Cerebellum (tissue), 4 donors: ENCODE measurements at places on chromosomes 1 and 21.

- DNase-seq, result no peak
Measured at GRCh38 chr1:27322569-27323240, 742 bp downstream of the TMEM222 start.

GRCh38 chr1:212699625-212700222 lies at the start of gene BATF3:
BATF3 (minus strand) TSS chr1:212699840; CDS start chr1:212699762, 78 bp downstream.
- no peak for DNase-seq

DNA sequence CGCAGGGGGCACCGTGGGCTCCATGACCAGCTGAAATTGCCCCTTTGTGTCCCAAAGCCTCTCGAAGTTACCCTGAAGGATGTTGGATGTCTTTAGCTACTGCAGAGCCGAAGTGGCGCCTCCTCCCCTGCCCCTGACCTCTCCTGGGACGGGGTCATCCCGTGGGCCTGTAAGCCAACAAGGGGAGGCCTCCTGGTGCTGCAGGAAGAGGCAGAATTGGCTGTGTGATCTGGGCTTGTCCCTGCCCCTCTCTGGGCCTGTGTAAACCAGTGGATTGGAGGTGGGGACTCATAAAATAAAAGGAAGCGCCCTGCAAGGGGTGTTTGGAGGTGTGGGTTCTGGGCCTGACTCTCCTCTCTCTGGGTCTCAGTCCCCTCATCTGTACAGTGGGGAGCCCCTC lies 2.1 kb upstream of the TAS1R2 start:
- no peak for DNase-seq

DNA sequence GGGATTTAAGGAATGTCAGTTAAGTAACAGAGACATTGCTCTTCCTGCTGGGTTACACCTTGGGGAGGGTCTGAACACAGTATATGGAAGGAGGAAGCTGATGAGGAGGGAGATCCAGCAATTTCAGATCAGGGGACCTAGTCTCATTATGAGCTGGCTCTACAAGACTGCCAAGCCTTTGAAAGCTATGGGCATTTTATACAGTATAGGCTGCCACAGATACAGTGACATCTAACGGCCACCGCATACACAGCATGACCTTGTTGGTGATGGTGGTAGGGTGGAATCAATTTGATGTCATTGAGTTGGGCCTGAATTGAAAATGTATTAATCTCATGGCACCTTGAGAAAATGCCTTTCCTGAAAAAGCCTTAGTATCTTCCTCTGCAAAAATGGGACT lies 22.6 kb upstream of the ZP4 start:
- DNase-seq, result no peak

- DNase-seq, result no peak
Measured at GRCh38 chr1:212119397-212119837, 83.9 kb downstream of the DTL start.

GRCh38 chr1:178724376-178724727 lies 692 bp upstream of the RALGPS2 start:
- no peak for DNase-seq

GRCh38 chr1:200628223-200628881 lies 7.8 kb upstream of the KIF14 start:
- no peak for DNase-seq

GRCh38 chr1:12542138-12542465 lies 75.9 kb downstream of the DHRS3 start:
- DNase-seq, result no peak

DNA sequence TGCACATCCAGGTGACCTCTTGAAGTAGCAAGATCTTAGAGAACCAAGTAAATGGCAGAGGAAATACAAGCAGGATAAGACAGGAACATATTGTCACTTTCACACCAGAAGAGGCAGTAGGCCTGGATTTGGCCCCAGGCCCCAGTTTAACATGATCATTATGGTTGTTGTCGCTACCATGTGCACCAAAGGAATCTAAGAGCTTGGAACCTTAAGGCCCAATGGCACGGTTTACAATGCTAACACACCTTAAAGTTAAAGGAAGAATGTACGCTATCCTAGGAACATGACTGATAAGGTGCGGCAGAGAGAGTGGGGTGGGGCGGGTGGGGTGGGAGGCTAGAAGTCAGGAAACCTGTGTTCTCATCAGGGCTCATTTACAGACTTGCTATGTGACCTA lies 147.5 kb downstream of the ROR1 start:
- no peak for DNase-seq

DNA sequence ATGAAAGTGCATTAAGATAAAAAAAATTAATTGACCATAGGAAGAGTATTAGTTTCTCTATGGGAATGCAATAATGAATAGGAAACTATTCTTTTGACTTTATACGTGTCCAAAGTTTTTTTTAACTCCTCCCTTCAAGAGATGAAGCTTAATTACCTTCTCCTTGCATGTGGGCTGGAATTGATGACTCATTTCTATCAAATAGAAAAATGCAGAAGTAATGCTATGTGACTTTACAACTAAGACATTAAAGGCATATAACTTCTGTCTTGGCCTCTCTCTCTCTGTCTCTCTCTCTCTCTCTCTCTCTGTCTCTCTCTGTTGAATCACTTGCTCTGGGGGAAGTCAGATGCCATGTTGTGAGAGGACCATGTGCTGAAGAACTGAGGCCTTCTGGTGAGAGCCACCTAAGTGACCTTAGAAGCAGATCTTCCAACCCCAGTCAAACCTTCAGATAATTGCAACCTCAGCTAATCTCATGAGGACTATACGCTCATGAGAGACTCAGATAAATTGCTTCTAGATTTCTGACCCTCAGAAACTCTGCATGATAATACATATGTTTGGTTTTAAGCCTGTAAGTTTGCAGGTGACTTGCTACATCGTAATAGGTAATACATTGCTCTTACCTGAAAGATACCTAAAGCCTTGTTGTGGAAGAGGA lies 414.2 kb downstream of the KCNT2 start:
- no peak for DNase-seq

DNA sequence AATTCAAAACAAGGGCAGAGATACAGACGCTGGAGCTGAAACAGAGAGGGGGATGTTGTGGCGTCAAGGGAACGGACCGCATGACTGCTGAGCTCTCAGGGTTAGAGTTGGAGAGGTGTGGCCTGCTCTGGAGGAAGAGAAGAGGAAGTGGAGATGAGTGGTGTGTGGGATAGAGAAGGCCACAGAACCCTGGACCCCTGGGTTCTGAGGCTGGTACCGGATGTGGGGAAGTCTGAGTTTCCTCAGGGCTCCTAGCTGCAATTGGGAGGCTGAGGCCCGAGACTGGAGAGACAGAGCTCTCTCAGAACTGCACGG lies 1.8 kb downstream of the BCAN start:
- no peak for DNase-seq

GRCh38 chr1:231558708-231559185 lies 30.3 kb downstream of the TSNAX start:
- DNase-seq, result no peak

DNA sequence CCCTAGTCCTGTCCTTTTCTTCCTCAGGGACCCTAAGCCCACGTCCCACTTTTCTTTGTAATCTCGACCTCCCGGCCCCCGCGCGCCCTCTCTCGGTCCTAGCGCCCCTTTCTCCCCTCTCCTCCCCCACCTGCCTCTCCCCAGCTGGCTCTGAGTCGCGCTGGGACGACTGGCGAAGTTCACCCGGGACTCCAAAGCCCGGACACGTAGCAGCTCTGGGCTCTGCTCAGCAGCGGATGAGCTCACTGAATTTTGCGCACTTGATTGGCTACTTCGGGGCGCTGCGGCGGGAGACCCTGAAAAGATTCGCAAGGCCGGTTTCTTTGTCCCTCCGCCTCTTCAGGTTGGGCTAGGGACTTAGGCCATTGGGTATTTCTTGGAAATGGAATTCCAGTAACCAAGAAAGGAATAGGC lies 16.3 kb upstream of the ACKR1 start:
- peak; percentile 67 for DNase-seq

DNA sequence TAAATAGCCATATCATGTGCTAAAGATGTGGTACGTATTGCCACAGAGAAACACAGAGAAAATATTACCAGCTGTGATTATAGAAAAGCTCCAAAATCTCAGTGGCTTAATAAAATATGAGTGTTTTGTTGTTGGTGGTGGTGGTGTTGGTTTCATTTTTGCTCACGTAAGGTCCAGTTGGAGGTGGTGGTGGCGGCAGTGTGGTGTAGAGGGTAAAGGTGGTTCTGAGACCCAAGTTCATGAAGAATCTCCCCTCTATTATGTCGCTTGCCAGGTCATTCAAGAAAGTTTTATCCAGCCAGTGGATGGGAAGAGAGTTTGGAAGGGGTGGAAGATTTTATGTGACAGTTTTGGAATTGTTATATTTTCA lies 217.6 kb upstream of the SAMSN1 start:
- DNase-seq, result no peak

GRCh38 chr1:117106478-117106877 lies 15.1 kb downstream of the TRIM45 start:
- DNase-seq, result no peak

GRCh38 chr1:165075725-165076370 lies 280.7 kb downstream of the LMX1A start:
- DNase-seq, result no peak

GRCh38 chr1:150987924-150988323 lies 5.8 kb downstream of the ANXA9 start:
- no peak for DNase-seq

DNA sequence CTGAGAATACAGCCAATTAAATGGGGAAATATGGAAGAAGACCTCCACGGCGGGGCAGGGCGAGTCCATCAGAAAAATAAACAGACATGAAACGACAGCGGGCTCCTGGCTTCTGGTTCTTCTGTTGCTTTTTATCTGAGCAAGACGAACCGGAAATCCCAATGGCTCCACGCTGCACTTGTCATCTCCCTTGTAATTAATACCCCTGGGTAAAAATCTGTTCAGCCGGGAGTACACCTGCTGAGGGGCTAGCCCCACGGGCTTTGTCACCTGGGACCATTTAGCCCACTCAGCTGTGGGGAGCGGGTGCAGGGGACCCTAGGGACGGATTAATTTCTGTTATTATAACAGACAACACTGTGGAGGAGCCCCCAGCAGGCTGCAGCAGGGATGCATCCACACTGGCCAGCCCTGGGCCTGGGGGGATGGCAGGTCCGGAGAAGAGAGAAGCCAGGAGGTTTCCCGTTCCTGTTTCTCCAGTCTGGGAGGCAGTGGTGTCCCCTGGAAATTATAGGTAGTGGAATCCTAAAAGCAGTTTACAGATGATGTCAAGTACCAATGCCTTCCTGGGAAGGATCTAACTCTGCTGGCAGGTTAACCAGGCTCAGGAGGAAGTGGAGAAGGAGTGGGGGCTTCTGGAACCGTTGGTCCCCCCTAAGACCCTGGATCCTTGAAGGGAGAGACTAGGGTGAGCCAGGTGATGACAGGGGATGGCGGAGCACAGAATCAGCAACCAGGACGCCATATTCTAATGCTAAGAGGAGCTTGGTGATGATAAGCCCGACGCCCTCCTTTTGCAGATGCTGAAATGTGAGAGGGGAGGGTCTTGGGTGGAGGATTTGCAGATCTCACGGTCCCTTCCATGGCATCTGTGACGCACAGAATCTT lies 566.1 kb downstream of the PTPRU start:
- DNase-seq, result no peak

DNA sequence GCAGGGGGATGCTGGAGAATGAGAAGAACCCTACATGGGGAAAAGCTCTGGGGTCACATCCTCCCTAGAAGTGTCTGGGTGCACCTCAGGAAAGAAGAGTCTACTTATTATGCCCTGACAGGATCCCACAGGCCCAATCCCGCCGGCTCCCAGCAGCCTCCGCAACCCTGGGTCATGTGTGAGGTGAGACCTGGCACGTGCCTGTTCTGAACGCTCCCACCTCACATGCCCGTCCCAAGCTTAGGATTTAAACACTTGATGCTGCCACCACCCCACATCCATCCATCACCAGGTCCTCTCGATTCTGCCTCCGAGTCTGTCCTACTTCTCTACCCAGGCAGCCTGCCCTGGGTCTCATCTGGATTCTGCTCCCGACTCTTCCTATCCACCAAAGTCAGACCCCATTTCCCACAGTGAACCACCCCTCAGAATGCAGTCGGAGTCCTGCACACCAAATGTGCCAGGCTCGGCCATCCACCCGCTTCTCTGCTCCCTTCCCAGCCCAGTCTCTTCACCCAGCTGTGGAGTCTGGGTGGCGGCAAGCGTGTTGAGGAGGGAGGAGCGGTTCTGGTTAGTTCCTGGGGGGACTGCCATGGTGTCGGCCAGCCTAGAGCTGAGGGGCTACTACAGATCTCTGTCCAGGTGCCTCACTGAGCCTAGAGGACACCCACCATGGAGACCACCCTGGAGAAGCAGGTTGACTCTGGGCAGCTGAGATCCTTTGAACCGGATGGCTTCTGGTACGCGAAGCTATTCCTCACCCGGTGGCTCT lies 23.9 kb downstream of the SLC2A1 start:
- no peak for DNase-seq

DNA sequence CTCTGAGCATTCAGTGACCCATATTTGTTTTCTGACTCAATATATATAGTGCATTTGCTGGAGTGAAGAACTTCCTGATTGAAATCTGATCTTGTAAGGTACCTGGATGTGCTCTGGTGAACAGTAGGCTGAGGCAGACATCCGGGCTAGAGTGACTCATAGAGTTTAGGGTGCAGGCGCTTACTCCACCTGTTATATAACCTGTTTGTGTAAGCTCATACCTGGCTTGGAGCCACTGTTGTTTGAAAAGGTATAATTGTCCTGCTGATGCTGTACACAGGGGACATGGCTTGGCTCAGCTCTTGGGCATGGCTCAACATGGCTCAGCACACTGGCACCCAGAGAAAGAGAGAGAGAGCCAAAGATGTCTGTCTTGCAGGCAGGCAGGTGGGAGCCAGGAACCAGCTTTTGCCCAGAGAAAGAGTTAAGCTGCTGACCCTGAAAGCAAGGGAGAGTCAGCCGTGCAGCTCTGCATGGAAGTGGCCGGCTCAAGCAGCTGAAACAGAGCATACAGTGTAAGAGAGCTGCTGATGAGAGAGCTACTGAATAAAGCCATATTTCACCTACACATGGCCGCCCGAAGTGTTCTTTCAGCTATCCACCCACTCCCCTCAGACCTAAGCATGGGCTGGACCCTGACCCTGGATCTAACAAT lies 43.2 kb downstream of the GJA5 start:
- DNase-seq, result no peak

GRCh38 chr1:112702067-112702395 lies 4.9 kb downstream of the RHOC start:
- no peak for DNase-seq

DNA sequence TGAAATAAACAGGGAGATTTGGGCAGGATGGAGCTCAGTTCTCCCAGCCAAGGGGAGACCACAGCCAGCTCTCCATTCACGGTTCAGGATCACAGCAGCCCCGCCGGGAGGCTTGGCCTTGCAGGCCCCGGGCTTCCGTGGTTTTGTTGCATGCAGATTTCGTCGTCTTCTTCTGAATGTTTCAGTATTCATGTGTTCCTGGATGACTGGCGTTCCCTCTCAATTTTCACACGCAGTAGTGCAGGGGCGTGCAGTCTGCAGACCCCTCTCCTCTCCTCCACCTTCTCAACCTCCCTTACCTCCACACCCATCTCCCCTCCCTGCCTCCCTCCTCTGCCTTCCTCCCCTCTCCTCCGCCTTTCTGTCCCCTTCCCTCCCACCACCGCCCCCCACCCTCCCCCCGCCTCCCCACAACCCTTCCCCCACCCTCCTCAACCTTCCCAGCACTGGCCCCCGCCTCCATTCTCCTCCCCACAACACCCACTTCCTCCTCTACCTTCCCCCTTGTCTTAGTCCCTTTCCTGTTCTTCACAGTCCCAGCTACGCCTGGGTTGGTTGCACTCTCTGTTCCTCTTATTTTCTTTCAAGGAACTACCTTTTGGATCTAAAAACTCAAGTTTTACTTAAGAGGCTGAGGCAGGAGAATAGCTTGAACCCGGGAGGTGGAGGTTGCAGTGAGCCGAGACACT lies 8.4 kb upstream of the SLC19A1 start:
- no peak for DNase-seq

- DNase-seq, result no peak
Measured at GRCh38 chr1:76876655-76877395, 9.5 kb downstream of the ST6GALNAC5 start.

GRCh38 chr21:46048926-46049889 lies 48.7 kb upstream of the COL6A2 start:
- no peak for DNase-seq
